ENCODE measurements at places on chromosomes 2 and 18.

DNA sequence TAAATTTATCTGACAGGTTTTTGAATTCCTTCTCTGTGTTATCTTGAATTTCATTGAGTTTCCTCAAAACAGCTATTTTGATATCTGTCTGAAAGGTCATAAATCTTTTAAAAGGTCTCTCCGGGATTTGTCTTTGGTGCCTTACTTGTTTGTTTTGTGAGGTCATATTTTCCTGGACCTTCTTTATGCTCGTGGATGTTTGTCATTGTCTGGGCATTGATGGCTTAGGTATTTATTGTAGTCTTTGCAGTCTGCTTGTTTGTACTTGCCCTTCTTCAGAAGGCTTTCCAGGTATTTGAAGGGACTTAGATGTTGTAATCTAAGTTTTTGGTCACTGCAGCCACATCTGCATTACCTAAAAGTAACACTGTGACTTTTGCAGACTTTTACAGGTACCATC is 355.2 kb downstream of the PARD3B start:
- no peak for DNase-seq

GRCh38 chr18:22241921-22242361 is 72.6 kb downstream of the GATA6 start:
- DNase-seq, result no peak

- DNase-seq, result no peak
Observed at GRCh38 chr2:37775908-37776250, 104.4 kb upstream of the CDC42EP3 start.

DNA sequence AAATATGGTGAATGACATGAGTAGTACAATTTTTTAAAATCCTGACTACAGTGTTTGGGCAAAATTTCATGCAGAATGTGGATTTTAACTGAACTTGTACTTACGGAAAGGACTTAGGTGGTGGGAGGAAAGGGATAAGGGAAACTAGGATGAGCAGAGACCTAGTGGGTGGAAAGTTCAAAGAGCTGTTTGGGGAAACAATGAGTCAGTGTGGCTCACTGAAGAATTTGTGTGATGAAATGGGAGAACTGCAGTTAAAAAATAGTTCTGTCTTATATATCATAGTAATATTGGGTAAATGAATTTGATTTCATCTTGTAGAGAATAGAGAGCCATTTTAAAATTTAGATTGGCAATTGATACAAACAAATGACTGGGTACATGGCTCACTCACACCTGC is 220.1 kb upstream of the CTAGE1 start:
- no peak for DNase-seq

DNA sequence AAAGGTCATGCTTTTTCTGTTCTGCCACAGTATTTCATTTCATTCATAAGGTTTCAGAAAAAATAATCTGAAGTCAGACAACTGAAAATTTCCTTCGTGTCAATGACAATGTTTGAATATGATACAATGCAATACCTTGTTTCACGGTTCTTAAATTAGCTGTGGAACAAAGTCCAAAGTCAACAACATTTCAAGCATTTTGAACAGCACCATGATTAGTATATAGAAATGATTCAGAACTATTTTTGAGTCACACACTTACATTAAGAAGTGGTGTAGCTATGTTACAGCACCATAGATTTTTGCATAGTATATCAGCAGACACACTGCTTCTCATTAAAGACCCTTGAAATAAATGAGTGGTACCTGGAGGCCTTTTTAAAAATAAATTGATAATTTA is 178.3 kb upstream of the DSEL start:
- DNase-seq, result no peak

DNA sequence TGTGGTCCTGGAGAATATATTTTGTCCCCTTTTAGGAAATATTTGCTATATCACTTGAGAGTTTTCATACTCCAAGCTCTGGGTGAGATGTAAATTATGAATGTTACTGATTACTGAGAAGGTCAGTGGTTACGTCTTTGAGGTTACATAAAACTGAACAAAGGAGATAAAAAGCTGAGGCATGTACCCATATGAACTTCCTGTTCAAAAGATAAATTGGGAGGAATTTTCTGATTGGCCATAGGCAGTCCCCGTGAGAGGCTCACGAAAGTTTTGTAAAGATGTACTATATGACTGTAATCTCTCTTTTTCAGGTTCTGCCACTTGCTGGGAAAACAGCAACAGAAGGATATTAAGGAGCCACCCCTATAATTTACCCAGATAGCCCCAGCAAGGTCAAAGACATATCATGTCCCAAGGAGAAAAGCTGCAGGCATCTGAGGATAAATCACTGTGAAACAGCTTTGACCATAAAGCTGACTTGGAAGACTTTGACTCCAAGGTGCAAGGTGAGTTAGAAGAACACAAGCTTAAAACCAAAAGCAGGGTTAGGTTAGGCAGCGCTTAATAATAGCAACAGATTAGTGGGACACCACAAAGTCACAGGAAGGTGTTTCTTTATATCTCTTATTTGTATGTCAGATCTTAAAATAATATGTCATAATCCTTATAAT is 90.4 kb downstream of the OSBPL6 start:
- no peak for DNase-seq

GRCh38 chr2:232216028-232216427 is 162.5 kb upstream of the ALPP start:
- no peak for DNase-seq

GRCh38 chr2:45173513-45173912 is 164.3 kb upstream of the SIX2 start:
- DNase-seq, result no peak

GRCh38 chr2:112709703-112710102 is 11.1 kb upstream of the NT5DC4 start:
- DNase-seq, result no peak

DNA sequence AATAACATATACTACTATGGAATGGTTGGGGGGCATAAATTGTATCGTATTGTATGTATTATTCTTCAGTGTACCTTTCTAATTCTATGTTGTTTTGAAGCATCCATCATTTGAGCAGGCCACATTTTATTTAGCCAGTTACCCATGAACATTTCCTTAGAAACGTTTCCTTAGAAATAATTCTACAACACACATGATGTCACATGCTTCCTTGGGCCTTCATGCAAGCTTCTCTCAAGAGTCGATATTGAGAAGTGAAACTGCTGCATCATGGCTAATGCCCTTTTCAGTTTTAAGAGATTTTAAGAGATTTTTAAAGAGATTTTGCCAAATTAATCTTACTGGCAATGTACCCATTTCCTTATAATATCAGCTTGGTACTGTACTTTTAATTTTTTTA is 63.9 kb downstream of the ALPK2 start:
- DNase-seq, result no peak

- DNase-seq, result no peak
Observed at GRCh38 chr2:48541666-48542389, 11.9 kb downstream of the STON1 start.

Data from COR-L47 (cell line).